ENCODE measurements at places on chromosomes 5 and 9. TPM values are rescaled to one million over a fixed set of nuclear protein-coding genes. Genes with fewer than 3 reads are reported as not detected.
A peak's percentile ranks its signal among the peaks of the same experiment; 100 is the strongest.

DNA sequence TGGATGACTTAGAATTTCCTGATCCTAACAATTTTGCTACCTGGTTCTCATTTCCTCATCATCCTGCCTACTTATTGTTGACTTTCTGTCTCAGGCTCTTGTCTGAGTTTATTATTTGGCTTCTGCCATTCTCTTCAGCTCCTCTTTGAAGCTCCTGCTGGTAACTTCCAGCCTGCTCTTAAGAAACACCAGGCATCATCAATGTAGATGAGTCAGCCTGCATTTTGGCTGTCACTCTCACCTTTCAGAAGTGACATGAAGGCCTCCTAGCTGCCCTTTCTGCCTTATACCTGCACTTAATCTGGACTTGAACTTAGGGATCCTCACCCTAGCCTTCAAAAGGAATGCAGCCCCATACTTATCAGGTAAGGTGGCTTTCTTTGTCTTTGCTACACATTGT is 551.8 kb upstream of the ZNF608 start:
- peak; percentile 11 for DNase-seq

- peak; percentile 45 for DNase-seq
Measured at GRCh38 chr5:115375893-115376292, 79.4 kb upstream of the CCDC112 start.

DNA sequence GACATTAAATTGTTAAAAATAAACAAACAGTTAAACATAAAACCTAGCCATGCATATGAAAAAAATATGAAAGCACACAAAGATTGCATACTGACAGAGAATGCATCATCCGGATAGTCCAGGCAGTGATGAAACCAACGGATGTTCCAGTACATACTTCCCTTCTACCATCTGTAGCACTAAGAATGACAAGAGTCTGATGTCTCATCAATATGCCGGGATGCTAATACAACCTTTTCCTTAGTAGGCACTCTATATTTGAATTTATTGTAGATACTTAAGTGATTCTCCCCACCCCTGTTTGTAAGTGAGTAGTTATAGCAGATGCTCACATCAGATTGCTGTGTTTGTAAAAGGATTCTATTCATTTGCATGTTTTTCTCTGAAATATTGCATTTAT is 571.2 kb upstream of the WWC1 start:
- DNase-seq: no peak

DNA sequence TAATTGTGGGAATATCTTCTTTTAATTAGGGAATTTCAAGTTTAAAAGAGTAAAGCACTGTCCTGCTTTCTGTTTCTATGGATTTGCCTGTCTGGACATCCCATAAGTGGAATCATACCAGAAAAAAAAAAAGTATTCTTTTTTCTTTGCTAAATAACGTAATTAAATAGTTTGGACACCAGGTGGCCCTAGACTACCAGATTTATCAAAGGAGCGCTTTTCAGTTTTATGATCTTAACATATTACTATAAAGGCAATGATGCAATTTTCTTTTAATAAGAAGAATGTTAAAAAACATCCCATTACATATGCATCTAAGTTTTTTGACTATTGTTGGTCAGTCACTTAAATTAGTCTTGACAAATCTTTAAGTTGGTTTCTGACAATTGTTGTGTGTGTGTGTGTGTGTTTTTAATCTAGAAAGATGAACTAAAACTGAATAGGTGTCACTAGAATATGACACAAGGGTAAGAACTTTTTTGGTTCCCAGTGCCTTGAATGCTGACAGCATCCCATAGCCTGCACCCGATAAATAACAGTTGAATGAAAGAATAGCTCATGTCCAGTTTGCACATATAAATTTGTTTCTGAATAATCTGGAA is 49.5 kb downstream of the C5orf22 start:
- DNase-seq: peak; percentile 26

- DNase-seq: no peak
Measured at GRCh38 chr5:144142824-144143162, 27.7 kb downstream of the YIPF5 start.

ZNF879 gene
- total RNA-seq: 2.5 TPM

LCN6 gene
- not detected for total RNA-seq

CSF2 gene
- 4.8 TPM for total RNA-seq

MCCC2 gene
- total RNA-seq: 51.3 TPM

MOB3B gene
- total RNA-seq: under 0.01 TPM
